ENCODE measurements at places on chromosomes 6 and 20.

DNA sequence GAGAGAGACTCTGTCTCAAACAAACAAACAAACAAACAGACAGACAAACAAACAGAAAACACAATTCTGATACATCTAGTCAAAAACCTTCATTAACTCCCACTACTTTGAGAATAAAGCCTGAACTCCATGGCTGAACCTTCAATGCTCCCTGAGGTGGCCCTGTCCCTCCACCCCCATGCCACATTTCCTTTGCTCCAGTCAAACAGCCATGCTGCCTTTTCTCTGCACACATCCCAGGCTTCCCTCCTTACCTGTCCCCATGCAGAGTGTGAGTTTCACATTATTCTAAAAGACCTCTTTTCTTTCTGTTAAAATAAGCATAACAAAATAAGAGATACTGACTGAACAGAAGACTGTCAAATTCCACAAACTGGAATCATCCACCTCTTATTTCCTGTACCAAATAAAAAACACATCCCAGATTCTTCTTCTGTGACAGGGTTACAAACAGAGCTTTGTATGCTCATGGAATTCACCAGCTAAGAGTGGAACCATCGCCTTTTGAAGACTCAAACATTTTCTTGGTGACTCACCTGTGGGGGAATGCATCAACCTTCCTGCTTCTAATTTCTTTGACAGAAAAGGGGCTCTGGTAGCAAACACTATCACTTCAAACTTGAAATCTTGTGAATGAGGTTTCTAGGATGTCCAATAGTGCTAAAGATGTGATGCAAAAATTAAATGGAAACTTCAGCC is 71.0 kb upstream of the SLC22A16 start:
- no peak for DNase-seq

GRCh38 chr6:170295510-170296422 is 4.9 kb upstream of the DLL1 start:
- DNase-seq = peak; percentile 52

DNA sequence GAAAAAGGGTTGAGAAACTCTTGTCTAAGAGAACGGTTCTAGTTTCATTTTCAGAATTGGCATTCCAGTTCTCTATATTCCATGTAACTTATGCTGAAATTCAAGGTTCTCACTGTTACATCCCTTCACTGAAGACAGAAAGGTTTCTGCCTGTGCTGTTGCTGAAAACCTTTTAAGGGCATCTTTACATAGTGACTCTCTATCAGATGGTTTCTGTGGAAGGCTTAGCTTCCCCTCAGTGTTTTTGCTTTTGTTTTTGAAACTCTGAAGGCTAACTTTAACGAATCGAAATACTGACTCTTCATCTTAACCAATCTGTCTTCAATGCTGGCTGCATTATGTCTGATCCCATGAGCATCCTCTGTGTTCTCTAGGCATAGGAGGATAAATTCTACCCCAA is 1286.2 kb upstream of the EYS start:
- DNase-seq = no peak

GRCh38 chr20:22100686-22101085 is 395.2 kb downstream of the PAX1 start:
- no peak for DNase-seq

DNA sequence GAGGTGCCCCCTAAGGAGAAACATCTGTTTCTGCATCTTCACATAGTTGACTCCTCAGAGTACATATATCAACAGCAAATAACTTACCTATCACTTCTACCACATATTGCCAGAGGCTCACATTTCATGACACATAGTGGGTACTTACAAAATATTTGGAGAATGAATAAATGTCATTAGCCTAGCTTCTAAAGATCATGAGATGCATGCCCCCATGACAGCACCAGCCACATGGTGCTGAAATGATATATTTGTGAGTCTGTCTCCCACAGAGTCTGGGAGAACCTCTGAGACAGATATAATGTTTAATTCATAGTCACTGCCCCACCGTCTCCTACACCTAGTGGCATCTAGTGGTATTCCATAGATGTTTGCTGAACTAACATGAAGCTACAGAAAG is 555.6 kb downstream of the KIF16B start:
- DNase-seq = no peak

DNA sequence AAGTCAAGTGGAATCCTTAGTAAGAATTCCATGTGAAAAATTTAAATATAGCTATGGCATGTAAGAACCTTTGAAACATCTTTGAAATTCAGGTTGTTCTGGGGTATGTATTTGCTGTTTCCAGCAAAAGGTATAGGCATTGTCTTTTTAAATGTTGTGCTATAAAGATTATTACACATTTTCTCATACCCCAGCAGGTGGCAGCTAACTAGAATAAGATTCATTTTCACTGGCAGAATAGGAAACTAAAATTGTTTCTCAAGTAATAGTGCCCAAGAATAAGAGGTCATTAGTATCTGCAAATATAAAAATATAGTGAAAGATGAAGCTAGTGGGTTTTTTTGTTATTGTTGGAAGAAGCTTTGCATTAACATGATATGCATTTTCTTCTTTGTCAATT is 1.8 kb downstream of the GRIK2 start:
- no peak for DNase-seq

DNA sequence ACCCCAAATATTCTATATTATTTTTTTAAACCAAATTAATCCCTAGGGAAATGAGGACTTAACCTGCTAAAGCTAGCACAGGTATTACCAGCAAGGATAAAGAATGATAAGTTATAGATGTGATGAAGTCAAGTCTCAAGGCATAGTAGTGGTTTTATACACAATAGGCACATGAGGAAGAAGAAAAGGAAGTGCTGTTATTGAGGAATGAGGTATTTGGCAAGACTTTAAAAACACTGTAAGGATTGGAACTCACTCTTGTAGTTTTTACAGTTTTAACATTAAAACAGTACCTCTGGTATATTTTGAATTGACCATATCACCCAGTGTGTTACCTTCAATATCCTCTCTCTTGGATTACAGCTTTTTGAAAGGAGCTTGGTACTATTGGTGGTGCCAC is 54.6 kb downstream of the PHF3 start:
- DNase-seq = no peak

DNA sequence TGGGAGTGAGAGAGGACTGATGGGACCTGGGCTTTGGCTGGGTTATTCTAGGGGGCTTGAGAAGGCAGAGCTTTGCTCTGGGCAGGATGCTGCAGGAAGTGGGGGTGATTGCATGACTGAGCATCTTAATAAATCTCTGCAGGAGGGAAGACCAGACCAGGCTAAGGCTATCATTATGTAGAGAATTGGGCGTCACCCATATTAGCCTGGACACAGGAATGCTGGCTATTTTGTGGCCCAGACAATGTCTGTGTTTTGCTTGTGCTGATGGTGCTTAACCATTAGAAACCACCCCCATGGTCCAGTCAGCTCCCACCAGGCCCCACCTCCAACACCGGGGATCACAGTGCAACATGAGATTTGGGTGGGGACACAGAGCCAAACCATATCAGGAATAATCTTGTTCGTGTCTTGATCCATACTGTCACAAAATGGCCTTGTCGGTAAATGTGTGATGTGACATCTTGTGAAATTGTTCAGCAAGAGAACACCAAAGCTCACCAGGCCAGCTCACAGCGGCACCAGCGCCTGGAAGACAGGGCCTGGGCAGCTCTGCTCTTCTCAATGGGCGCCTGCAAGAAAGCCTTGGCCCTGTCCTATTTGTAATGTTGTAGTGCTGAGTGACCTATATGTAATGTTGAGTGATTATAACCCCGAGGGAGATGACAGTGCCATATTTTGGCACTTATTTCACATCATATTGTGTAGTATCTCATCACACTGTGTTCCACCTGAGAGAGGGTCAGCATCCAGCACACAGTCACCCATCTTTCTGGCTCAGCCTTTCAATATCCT is 211.8 kb downstream of the QKI start:
- no peak for DNase-seq

DNA sequence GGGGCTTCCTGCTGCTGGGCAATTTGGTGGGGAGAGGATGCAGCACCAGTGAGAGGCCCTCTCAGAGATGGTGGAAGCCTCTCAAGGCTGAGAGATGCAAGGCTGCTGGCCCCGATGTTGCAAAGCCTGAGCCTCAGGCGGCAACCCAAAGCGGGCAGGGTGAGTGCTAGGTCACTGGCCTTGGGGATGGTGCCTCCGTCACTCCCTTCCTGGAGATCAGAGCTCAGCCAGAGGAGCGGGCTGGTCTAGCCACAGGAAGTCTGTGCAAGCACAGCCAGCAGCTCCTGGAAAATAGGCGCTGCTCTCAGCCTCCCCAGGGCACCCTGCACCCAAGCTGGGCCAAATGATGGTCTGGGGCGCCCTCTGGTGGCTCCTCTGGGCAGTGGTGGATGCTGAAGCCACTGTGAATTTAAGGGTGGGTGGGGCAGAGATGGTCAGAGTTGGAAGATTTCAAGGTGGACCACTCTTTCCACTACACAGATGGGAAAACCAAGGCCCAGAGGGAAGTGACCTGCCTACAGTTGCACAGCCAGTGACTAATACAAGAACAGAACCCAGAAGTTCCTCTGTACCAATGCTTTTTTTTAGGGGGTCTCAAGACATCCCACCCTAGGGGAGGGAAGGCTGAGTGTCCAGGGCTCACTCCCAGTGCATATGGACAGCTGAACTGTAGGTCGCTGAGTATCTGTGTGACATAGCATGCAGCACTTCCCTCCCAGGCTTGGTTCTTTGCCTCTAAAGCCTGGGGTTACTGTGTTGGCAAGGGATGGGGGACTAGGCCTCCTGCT is 20.8 kb downstream of the C20orf203 start:
- peak; percentile 81 for DNase-seq

GRCh38 chr6:31471711-31472110 is 26.2 kb upstream of the MICB start:
- no peak for DNase-seq

- DNase-seq = no peak
Observed at GRCh38 chr6:170155464-170156196, 135.2 kb downstream of the DLL1 start.

Data from Peyer's patch (tissue), 4 donors.